ENCODE measurements at places on chromosomes 12 and 14.

DNA sequence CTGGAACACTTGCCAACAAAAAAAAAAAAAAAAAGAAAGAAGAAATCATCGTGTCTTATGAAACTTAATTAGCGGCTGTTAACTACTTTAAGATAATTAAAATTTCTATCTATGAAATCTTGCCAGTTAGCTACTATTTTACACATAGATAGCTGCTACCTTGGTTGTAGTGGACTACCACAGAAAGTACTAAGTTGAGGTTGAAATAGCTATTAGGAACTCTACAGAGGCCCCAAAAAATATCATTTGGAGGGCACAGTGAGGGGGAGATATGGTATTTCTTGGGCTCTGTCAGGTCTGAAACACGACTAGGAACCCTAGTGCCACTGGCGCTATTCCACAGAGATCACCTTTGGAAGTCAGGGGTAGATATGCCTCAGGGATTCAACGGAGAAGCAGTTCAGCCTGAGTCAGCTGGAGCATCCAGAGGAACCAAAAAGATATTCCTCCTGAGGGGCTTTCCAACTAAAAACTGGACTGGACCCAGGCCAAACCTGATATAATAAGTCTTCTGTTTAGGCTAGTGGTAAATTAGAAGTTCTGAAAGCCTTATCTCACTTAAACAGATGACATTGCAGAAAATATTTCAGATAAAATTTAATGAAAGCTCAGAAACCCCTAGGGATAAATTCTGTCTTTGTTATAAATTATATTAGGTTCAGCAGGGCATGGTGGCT, 126.1 kb downstream of the EPS8 start:
- DNase-seq, result no peak

DNA sequence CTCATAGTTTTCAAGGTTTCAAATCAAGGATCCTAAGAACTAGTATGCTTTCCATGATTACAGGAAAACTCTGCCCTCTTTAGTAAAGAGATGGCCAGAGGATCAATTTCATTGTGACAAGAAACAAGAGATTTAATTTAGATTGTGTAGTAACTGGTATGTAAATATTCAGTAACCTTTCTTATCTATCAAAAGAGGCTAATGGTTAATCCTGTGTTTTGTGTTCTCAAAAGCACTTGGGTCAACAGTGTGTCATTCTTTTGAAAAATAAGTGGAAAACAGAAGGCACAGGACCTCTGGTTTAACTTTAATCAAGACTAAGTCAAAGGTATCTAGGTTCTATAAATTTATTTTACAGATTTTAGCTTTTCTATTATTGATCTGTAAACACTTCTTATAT, 56.6 kb upstream of the ERGIC2 start:
- no peak for DNase-seq

- no peak for DNase-seq
Observed at GRCh38 chr14:94298130-94298529, 5.1 kb upstream of the SERPINA10 start.

GRCh38 chr12:93657071-93657470, 20.1 kb upstream of the CRADD start:
- DNase-seq, result no peak

GRCh38 chr14:94483729-94484275, 7.8 kb upstream of the SERPINA9 start:
- no peak for DNase-seq

DNA sequence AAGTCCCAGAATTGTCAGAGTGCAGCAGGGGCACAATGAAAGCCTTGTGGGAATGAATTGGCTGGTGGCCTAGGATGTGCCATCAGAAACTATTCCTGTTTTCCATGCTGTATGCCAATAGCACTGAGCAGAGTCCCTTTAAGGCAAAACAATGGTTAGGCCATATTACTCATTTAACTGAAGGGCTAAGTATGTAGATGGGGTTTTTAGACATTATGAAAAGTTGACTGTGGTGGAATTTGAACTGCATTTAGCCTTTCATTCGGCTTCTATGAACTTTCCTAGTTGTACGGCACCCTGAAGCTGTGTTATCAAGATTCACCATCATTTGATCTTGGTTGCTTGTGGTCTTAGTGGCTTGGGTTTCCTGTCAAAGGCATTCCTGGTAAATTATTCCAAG, 24.8 kb downstream of the IL26 start:
- no peak for DNase-seq
